ENCODE measurements at places on chromosomes 2 and 18. TPM values are rescaled to one million over a fixed set of nuclear protein-coding genes. Genes with fewer than 3 reads are reported as not detected.

DNA sequence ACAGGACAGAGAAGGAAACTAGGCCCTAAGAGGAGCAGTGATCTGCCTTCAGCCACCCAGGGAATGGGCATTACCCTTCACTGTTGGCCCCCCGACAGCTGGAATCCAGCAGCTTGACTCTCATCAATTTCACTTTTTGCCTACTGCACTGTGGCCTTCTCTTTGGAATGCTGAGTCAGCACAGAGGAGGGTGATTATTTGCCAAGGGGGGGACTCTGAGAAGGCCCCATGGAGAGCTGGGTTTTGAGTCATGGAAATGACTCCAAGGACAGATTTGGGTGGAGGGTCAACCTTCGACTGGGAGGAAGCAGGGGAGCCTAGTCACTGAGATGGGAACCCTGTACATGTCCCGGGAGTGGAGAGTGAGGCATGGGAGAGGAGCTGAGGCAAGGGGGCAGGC, 38.1 kb upstream of the NTSR2 start:
- no peaks in the 10 kb centered on the region for H3K4me1 ChIP-seq
- H3K36me3 ChIP-seq = no peaks in the 10 kb centered on the region
- no peak for DNase-seq
- no peaks in the 10 kb centered on the region for H3K27me3 ChIP-seq
- no peak overlapping the region for H3K27ac ChIP-seq

DNA sequence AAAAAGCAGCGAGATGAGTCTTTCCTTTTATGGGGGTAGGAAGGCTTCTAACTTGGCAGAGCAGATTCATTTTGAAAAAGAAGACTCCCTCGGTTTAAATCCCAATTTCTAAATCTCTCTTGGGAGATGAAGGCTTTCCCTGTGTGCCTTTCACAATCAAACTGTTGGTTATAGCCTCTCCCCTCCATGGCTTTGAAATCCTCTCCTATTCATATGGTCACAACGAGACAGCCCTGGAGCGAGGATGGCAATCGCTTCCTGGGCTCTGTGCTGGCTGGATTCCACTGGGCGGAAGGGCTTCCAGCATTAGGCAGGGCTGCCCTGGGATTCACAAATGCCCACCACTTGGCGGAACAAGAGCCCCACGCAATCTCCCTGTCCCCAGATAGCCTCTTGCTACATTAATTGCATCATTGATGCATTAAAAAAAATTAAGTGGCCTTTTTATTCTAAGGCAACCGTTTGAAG, 1.6 kb downstream of the CAVIN2 start:
- DNase-seq = no peak
- H3K4me3 ChIP-seq = peak overlapping the region; percentile 62
- no peaks in the 10 kb centered on the region for H3K36me3 ChIP-seq
- H3K27ac ChIP-seq = peak overlapping the region; percentile 96
- H3K27me3 ChIP-seq = peaks cover 2% of the 10 kb centered on the region

- H3K4me1 ChIP-seq = no peaks in the 10 kb centered on the region
- no peaks in the 10 kb centered on the region for H3K36me3 ChIP-seq
- H3K4me3 ChIP-seq = no peak overlapping the region
- DNase-seq = no peak
- no peak overlapping the region for H3K27ac ChIP-seq
- H3K27me3 ChIP-seq = no peaks in the 10 kb centered on the region
These were observed 469.3 kb upstream of the MEX3C start for GRCh38 chr18:51666763-51667191.

DNA sequence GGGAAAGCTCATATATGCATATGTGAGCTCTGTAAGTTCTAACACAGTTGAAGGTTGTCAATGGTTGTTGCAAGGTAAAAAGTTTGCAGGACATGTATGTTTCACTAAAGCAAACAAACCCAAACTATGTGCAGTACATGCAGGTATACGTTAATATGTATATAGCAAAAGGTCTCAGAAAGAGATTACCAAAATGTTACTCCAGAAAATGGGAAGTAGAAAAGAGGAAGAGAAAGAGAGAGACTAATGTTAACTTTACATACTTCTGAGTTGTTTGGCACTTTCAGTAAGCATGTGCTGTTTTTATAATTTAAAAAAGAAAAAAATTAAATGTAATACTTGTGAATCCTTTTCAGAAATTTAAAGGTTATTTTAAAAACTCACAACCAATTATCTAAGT, 32.8 kb upstream of the PEX13 start:
- no peaks in the 10 kb centered on the region for H3K36me3 ChIP-seq
- peak overlapping the region; percentile 47 for H3K4me3 ChIP-seq
- peak; percentile 91 for DNase-seq
- no peaks in the 10 kb centered on the region for H3K27me3 ChIP-seq

DNA sequence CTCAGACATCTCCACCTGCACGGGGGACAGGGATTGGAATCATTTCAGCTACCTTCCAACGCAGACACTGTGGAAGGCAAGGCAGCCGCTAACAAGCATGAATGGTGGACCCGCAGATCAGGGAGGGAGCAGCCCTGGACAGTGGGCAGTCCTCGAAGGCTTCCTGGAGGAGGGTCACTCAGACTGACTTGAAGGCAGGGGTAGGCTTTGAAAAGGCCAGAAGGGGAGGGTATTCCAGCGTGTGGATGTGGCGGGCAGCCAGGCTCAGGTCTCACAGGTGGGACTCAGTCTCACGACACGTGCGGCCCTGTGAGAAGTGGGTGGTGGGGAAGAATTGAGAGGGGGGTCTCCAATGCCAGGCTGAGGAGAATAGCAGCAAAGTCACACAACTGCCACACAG, 29.9 kb downstream of the DYSF start:
- no peak overlapping the region for H3K4me3 ChIP-seq
- no peak for DNase-seq
- no peaks in the 10 kb centered on the region for H3K27me3 ChIP-seq
- no peaks in the 10 kb centered on the region for H3K36me3 ChIP-seq
- no peak overlapping the region for H3K27ac ChIP-seq
- H3K4me1 ChIP-seq = no peaks in the 10 kb centered on the region

DNA sequence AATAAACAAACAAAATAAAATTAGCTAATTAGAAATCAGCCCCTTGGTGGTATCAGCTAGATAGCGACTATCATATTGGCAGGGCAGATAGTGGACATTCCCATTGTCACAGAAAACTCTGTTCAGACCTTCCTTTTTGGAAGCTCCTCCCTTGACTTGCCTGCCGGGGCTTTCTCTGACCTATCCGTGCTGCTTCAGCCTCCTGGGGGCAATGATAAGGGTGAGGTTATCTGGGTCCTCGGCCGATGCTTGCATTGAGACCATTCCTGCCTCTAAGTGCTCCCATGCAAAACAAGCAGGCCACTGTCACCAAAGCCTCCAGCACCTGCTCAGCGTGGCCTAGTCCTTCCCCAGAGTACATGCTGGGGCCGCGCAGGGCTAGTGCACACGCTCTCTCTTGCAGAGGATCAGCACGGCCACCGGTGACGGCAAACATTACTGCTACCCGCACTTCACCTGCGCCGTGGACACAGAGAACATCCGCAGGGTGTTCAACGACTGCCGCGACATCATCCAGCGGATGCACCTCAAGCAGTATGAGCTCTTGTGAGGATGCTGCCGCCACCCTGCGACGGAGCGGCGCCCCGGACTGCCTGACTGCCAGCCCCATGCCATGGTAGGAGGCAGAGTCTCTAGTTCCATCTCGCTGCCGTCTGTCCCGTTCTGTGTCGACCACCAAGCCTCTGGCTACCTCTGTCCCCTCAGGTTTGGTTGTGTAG, 27.4 kb downstream of the MPPE1 start:
- DNase-seq = no peak
- no peak overlapping the region for H3K27ac ChIP-seq
- no peak overlapping the region for H3K4me3 ChIP-seq
- H3K36me3 ChIP-seq = no peaks in the 10 kb centered on the region
- H3K27me3 ChIP-seq = no peaks in the 10 kb centered on the region

The ATP8B1 gene
- not detected for total RNA-seq

The SERPINB4 gene
- total RNA-seq = not detected
